Stimulated activated CD8-positive, alpha-beta memory T cell treated with anti-CD3 and anti-CD28 coated beads, Interleukin-7, amount 100 ng/mL, for 4 hours (primary cell): ENCODE measurements at places on chromosomes 6 and 20.

GRCh38 chr20:46695892-46696291, 6.6 kb upstream of the TP53RK start:
- no peak for DNase-seq

DNA sequence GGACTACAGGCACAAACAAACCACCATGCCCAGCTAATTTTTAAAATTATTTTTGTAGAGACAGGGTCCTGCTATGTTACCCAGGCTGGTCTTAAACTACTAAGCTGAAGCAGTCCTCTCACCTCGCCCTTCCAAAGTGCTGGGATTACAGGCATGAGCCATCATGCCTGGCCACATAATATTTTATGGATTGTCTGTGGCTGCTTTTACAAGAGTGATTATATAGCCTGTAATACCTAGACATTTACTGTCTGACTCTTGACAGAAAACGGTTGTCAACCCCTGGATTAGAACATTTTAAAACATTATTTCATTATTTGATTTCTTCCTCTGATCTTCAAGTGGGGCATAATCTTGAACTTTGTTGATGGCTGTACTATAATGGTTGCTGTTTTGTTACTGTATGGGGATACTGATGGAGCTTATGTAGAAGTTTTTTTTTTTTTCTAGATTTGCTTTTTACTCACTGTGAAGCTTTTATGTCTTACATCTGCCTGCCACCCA, 14.3 kb downstream of the PARD6B start:
- no peak for DNase-seq

DNA sequence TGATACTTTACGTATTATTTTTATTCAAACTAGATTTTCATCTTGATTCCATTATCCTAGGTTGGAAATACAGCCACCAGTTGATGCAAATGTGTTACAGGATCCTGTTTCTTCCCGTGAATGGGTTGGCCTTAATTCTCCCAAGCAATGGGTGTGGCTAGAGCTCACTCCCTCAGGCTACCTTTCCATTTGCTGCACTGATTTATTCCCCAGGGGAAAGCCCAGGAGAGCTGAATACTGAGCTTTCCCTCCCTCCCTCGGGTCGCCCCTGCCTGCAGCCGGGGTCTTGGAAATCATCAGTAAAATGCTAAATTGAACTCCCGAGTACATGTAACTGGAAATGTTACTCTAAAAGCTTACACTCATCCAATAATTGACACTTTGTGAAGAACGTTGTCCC, 9.9 kb downstream of the SMOC2 start:
- no peak for DNase-seq

- no peak for DNase-seq
Measured at GRCh38 chr6:134846865-134847264, 103.0 kb downstream of the ALDH8A1 start.

- DNase-seq, result no peak
Measured at GRCh38 chr6:105740946-105741645, 338.2 kb upstream of the PREP start.
